HFFc6 (cell line): ENCODE measurements at places on chromosomes 2 and 18. TPM values are rescaled to one million over a fixed set of nuclear protein-coding genes. Genes with fewer than 3 reads are reported as not detected.

Gene REEP1
- total RNA-seq, result 0.07 to 0.24 TPM (median 0.17 TPM) in 3 replicates

DNA sequence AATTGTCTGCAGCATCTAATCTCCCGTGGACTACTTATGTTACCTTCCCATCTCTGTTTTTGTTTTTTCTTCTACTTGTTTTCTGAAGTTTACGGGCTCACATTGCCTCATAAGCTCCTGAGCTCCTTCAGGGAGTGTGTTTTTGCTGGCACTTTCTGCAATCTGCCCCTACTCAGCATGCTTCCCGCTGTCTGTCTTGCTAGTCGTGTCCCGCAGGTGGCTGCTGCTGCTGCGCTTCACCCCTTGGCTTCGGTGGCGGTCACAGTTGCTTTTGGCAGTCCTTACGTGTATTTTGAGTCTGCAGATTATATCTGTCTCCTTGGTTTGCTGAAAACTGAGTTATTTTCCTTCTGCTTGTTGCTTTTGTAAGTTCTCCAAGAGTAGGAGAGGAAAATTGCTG lies 37.3 kb downstream of the FER1L5 start:
- no peak overlapping the region for H3K4me3 ChIP-seq
- DNase-seq, result no peak
- H3K4me1 ChIP-seq, result peaks cover 5% of the 10 kb centered on the region; the same call in 1 of the 2 replicates
- H3K27me3 ChIP-seq, result peaks cover 16% of the 10 kb centered on the region
- H3K27ac ChIP-seq, result no peak overlapping the region
- no peaks in the 10 kb centered on the region for H3K36me3 ChIP-seq

- no peaks in the 10 kb centered on the region for H3K36me3 ChIP-seq
- H3K4me1 ChIP-seq, result no peaks in the 10 kb centered on the region
- no peaks in the 10 kb centered on the region for H3K27me3 ChIP-seq
- no peak overlapping the region for H3K4me3 ChIP-seq
- no peak for DNase-seq
Observed at GRCh38 chr2:185628985-185629384, 109.6 kb upstream of the FSIP2 start.

DNA sequence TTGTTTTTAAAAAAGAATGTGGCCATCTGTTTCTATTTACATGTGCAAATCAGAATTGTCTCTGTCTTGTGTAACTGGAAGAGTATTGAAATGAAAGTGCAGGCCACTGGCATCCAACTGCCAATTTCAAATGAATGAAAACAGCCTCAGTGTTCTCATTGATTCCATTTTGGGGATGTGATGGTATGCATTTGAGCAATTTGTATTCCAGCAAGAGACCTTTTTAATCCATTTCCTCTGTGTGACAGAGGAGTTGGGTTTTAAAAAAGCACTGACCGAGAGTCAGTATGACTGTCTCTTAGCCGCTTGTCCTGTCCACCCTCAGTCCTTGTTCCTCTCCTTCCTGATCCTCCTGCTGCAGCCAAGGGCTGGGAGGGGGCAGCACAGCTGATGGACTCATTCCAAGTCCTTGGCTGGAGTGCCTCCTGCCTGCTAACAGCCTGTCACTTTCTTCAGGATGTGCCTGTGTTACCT lies 50.0 kb downstream of the ASAP2 start:
- H3K27ac ChIP-seq, result peak overlapping the region; percentile 90
- peaks cover 82% of the 10 kb centered on the region for H3K4me1 ChIP-seq
- H3K4me3 ChIP-seq, result peak overlapping the region; percentile 81
- DNase-seq, result peak; percentile 5
- peaks cover 9% of the 10 kb centered on the region for H3K36me3 ChIP-seq

GRCh38 chr18:9366126-9366714 lies 31.6 kb downstream of the TWSG1 start:
- peaks cover 4% of the 10 kb centered on the region for H3K27me3 ChIP-seq
- H3K4me1 ChIP-seq, result peaks cover 46% of the 10 kb centered on the region
- H3K4me3 ChIP-seq, result no peak overlapping the region

GRCh38 chr18:26506012-26506411 lies 42.3 kb downstream of the KCTD1 start:
- no peak for DNase-seq
- no peaks in the 10 kb centered on the region; the same call in 1 of the 2 replicates for H3K27me3 ChIP-seq
- H3K27ac ChIP-seq, result no peak overlapping the region
- H3K36me3 ChIP-seq, result no peaks in the 10 kb centered on the region
- H3K4me3 ChIP-seq, result no peak overlapping the region

DNA sequence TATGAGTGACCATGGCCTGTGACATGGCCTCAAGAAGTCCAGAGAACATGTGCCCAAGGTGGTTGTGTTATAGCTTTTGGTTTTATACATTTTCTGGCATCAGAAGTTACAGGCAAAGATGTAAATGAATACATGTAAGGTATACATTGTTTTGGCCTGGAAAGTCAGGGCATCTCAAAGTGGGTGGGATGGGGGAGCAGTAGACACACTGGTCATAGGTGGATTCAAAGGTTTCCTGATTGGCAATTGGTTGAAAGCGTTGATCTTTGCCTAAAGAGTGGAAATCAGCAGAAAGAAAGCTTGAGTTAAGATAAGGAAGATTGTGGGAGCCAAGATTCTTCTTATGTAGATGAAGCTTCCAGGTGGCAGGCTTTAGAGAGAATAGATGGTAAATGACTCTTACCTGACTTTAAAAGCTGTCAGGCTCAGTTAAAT lies 62.1 kb upstream of the DYNAP start:
- H3K4me3 ChIP-seq, result no peak overlapping the region
- no peaks in the 10 kb centered on the region for H3K4me1 ChIP-seq
- no peak overlapping the region for H3K27ac ChIP-seq
- H3K36me3 ChIP-seq, result no peaks in the 10 kb centered on the region
- no peaks in the 10 kb centered on the region; the same call in 1 of the 2 replicates for H3K27me3 ChIP-seq

GRCh38 chr2:118498943-118499342 lies 348.5 kb downstream of the EN1 start:
- H3K36me3 ChIP-seq, result no peaks in the 10 kb centered on the region
- H3K4me3 ChIP-seq, result no peak overlapping the region
- H3K27ac ChIP-seq, result no peak overlapping the region
- H3K4me1 ChIP-seq, result no peaks in the 10 kb centered on the region
- DNase-seq, result no peak

DNA sequence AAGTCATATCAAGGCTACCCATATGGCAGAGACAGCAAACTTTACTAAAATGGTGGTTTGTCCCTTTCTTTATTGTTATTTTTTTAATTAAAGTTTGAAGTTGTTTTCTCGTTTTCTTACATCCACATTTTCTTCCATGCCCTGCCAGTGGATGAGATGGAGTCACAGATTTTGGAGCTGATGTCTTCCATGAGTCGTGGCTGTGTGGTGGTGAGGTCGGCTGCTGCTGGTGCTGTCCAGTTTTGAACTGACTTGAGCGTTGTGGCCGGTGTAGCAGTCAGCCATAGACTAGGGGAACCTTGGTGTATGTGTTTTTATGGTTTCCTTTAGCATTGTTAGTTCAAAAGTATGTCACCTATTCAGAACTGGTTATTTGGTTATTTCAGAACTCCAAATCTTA lies 182.8 kb downstream of the SH3RF3 start:
- H3K27ac ChIP-seq, result no peak overlapping the region
- no peaks in the 10 kb centered on the region for H3K36me3 ChIP-seq
- peaks cover 9% of the 10 kb centered on the region for H3K27me3 ChIP-seq
- no peak for DNase-seq
- peaks cover 7% of the 10 kb centered on the region for H3K4me1 ChIP-seq

GRCh38 chr2:99242151-99242550 lies 13.3 kb downstream of the LYG2 start:
- no peaks in the 10 kb centered on the region for H3K4me1 ChIP-seq
- DNase-seq, result no peak
- H3K4me3 ChIP-seq, result no peak overlapping the region
- no peaks in the 10 kb centered on the region for H3K36me3 ChIP-seq
- H3K27ac ChIP-seq, result no peak overlapping the region

DNA sequence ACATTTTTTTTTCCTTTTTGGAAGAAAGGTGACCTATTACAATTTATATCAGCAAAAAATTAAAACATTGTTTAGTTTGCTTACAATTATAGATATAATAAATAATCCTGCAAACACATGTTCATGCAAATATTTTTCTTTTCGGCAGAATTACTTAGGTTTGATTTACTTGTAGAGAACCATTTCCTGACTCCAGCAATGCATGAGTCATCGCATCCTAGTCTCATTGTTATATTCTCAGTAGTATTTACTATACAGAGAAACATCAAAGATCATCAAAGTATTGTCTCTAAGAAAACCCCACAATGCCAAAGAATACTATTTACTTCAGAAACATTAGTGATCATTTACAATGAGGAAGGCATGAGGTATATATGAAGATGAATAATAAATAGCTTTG lies 40.4 kb upstream of the MTIF2 start:
- 0 out of 2 replicates have a peak, but pooled peaks cover 7% of the 10 kb centered on the region for H3K36me3 ChIP-seq
- H3K4me1 ChIP-seq, result peaks cover 35% of the 10 kb centered on the region
- DNase-seq, result peak; percentile 42
